Stimulated activated CD8-positive, alpha-beta memory T cell treated with anti-CD3 and anti-CD28 coated beads, Interleukin-2, amount 100 ng/mL, for 1 hour (primary cell): ENCODE measurements at places on chromosomes 16 and 17.

GRCh38 chr17:7177954-7178477 is 1.2 kb downstream of the ASGR1 start:
- DNase-seq = no peak

GRCh38 chr17:29433541-29433940 is 43.4 kb downstream of the TAOK1 start:
- no peak for DNase-seq

DNA sequence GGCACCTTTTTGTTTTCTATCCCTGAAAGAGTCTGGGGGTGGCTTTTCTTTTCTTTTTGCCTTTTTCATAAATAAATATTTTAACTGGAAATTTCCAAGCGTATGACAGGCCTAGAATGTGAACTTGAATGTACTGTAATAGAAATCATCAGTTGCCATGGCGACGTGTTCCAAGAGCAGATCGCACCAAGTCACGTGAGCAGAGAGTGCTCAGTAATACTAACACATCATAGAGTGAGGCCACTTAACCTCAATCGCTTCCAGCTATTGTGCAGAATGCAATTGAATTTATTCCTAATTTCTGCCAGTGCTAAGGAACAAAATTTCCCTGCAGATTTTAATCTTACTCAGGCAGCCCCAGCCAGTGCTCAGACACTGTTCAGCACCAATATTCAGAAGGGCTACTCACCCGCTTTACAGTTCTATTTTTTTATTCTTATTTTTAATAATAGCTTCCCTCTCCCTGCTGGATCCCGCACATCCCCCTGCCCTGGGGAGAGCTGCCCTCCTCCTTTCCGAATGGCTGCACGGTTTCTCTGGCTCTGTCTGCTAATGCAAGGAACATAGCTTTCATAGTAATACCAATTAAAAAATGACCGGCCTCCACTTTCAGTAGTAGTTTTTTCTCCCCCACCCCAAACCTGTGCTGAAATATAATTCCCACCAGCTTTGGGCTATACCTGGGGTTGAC is 26.2 kb upstream of the PMFBP1 start:
- no peak for DNase-seq

GRCh38 chr17:61863801-61864126 is 436 bp upstream of the BRIP1 start:
- no peak for DNase-seq

GRCh38 chr16:72429671-72430081 is 257.7 kb upstream of the PMFBP1 start:
- DNase-seq = no peak

DNA sequence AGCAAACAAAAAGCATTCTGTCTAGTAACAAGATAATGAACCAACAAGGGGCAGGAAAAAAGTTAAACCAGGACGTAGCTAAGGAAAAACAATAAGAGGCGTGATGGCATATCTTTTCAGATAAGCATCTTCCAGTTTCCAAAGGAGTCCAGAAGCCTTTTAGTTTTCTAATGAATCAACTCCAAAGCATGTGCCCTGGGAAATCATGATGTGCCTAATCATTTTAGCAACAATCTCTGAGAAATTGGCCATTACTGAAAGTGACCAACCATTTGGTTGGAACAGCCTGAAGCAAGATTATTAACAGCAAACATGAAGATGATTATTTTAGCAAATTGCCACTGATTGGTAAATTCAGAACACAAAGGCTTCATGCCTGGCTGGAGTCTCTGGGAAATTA is 440.9 kb upstream of the MAF start:
- DNase-seq = no peak

DNA sequence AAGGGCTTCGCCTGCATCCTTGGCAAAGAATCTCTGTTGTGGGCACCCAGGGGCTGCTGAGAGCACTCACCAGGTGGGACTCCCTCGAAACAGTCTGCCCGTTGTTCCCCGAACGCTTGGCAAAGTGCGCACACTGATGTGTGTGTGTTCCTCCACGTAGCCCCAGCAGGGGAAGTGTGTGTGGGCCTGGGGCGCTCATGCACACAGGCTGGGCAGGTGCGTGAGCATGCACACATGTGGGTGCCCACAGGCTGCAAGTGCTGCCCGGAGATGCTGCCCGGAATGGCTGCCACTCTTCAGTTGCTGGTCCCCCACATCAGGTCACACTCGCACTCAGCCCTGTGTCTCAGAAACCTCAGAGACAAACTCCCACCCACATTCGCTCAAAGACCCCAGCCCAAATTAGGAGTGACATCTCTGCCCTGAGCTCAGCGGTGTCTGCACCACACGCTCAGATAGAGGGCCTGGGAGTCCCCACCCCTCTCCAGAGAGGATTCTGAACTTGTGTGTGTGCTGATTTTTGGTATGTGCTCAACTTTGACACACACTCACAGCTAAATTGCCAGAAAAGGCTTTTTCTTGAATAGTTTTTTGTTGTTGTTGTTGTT is 119.4 kb downstream of the MGAT5B start:
- no peak for DNase-seq

DNA sequence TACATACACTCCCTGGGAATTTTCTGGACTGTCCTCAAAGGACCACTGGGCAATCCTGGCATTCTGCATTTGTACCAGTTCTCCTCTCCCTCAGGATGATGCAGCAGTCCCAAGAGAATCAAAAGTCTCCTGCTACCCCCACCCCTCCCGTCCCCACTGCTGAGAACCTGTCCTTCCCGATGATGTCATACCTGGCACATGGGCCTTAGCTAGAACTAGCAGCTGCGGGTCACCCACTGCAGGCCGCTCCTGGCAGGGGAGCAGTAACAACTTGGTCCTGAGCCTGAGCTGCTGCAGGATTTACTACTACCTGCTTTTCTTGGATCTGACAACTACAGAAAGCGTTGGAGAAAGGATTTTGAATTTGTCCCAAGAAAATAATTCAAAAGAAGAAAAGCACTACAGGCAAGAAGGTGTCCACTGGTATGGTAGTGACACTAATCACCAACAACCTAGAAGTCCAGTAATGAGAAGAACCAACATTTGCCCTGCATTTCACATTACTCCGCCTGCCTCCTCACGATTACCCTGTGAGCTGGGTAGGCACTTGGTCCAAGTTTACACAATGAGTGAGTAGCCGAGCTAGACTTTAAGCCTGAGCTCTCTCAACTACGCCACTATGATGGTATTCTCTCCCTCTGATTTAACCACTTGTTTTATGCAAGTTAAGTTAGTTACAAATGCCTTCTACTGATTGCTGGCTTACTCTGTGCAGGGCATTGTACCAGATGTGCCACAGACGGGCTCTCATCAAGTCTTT is 55.3 kb upstream of the ETV4 start:
- no peak for DNase-seq

DNA sequence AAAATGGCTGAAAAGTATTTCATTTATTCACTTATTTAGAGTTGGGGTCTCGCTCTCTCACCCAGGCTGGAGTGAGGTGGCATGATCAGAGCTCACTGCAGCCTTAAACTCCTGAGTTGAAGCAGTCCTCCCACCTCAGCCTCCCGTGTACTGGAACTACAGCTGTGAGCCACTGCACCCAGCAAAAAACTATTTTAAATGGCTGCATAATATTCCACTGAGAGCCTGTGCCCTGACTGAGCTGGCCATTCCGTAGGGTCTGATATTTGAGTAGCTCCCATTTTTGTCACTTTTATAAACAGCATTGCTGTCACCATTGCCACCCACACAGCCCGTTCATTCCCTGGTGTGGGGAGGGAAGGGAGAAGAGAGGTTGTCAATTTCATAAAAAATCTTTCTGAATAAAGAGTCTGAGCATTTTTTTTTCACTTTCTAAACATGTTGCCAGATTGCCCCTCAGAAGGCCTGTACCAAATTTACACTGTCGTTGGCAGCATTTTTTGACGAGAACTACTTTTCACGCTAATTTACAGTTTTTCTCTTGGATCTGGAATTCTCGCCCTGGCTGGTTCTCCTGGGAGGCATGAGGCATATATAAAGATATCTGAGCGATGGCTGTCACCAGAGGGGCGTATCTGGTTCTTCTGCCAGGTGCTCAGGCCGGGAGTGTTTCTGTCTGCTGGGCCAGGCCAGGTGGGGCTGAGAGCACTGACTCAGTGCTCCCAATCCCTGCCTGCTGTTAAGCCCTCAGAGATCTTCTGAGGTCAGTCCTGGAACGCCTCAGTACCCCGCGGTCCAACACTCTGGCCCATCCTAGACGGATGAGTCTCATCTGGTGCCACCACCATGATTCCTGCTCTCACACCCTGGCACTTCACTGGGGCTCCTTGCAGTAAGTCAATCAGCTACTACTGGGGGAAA is 7.2 kb upstream of the KIFC3 start:
- DNase-seq = no peak

DNA sequence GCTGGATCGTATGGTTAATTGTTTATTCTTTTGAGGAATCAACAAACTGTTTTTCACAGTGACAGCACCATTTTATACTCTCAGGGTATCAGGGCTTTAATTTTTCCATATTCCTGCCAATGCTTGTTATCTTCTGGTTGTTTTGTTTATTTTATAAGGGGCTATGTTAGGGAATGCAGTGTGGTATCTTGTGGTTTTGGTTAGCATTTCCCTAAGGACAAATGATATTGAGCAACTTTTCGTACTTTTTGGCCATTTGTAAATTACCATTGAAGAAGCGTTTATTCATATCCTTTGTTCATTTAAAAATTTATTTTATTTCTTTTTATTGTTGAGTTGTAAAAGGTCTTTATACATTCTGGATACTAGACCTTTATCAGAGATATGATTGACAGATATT is 322.0 kb upstream of the SALL1 start:
- DNase-seq = no peak

DNA sequence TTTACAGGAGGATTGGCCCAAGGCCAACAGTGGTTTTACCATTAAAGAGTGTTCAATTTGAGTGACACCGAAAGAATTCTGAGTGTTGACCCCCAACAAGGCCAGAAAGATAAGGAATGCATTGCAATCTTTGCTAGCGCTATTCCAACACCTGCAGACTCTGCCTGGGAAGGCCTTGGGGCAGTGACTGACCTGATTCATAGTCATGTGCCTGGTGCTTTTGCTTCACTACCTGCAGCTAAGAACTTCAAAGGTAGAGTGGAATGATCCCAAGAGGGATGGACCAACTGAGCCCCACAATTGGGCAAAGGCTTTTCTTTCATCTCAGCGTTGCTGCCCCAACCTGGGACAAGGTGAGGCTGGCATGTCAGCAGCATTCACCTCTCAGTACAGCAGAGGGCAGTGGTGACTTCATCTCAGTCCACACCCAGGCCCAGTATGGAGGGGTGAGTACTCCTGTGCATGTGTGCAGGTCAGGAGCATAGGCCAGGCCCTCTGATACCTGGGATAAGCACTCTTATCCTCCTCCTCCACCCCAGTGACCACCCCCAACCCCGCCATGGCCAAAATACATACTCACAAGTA is 149.6 kb upstream of the GNAO1 start:
- no peak for DNase-seq

DNA sequence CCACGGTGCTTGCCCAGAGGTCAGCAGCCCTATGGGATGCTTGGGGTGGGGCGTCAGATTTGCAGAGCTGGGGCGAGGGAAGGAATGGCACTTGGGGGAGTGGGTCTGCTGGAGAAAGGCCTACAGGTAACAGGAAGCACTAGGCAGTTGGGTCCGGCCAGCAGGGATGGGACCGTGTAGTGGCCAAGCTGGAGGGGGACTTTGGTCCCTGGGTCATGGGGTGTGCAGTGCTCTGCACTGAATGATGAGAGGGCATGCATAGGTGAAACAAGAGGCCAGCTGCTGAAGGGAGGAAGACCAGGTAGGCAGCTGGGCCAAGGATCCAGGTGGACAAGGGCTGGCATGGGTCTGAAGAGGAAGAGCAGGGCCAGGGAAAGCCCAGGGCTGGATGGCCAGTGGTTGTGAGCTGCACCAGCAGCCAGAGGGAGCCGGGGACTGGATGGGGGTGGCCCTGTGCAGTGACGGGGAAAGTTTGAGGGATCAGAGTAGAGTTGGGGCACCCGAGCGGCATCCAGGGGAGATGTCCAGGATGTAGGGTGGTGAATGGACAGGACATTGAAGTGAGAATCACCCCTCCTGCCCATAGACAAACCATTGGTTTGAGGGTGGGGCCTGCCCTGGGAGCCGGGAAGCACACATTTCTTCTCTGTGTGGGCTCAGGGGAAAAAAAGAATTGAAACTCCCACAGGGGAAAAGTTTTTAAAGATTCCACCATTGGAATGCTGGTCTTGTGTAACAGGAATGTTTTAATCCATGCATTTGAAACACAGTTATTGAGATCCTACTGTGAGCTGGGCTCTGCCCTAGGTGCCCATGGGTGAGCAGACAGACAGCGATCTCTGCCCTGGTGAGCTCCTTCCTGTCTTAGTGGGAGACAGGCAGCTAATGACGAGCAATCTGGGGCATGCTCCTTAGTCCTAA is 25.1 kb downstream of the RAI1 start:
- DNase-seq = no peak

DNA sequence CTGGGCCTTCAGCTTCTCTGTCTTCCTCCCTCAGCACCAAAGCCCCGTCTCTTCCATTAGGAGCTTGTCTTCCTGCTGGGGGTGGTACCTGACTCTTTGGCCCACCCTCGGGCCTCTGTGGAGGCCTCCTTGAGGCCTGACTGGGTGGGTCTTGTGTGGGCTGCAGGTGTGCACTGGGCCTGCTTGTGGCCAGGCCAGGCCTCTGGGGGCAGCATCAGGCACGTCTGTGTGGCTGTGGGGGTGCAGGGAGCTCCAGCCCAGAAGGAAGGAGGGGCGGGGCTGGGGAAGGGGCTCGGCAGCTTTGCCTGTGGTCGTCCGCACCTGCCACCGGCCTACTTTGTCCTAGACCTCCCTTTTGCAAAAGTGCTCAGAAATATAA is 7.0 kb downstream of the PIGQ start:
- no peak for DNase-seq

- DNase-seq = no peak
Observed at GRCh38 chr16:30901201-30902028, 5.0 kb downstream of the CTF1 start.

DNA sequence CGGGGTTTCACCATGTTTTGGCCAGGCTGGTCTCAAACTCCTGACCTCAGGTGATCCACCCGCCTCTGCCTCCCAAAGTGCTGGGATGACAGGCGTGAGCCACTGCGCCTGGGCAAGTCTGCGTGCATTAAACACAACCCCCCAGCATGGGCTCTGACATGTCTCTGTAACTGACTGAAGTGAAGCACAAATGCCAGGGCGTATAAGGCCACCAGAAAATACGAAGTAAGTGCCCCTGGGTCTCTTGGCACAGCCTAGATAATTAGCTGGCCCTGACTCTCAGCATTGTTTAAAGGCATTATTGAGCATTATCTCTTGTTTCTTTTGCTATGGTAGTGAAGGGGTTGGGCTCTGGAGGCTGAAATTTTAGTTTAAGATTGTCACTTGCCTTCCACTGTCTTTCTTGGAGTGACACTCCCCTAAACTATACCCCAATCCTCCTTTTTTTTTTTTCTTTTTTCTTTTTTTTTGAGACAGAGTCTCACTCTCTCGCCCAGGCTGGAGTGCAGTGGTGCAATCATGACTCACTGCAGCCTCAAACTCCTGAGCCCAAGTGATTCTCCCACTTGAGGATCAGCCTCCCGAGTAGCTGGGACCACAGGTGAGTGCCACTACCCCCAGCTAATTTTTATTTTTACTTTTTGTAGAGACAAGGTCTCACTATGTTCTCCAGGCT is 8.2 kb upstream of the SEC14L1 start:
- DNase-seq = no peak
